ENCODE measurements at places on chromosomes 6 and 20.

GRCh38 chr6:160348223-160349019 is at the start of gene SLC22A3:
TSS of gene SLC22A3 (plus strand) at chr6:160348378. CDS start at chr6:160348420, 42 bp downstream.
- DNase-seq, result no peak

DNA sequence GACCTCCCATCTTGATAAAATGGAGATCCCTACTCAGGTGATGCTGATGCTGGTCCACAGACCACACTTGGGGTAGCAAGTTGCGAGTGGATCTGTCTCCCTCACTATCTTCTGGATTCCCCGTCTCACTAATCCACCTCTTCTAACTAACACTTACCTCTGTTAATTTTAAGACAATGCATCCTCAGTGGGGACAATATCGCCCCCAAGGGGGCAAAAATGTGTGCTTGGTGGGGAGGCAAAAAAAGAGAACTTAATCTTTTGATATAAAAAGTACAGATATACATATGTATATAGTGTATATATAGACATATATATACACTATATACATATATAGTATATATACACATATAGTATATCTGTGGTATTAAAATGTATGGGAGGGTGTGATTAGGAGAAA is 4.3 kb downstream of the LRFN2 start:
- no peak for DNase-seq

DNA sequence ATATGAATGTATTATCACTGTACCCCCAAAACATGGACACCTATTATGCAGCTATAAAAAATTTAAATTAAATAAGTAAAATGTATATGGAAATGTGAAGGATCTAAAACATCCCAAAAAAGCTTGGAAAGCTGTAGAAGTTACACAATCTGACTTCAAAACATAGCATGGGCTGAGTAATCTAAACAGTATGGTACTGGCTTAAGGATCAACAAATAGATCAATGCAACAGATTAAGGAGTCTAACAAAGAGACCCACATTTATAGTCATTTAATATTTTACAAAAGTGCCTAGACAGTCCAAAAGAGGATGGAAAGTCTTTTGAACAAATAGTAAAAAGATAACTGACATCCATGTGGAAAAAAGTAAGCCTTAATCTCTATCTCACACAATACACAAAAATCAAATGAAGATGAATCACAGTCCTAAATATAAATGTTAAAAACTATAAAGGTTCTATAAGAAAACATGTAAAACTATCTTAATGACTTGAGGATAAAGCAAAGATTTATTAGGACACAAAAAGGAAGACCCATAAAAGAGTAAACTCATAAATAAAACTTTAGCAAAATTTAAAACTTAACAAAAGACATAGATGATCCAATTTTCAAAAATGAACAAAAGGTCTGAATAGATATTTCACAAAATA is 46.8 kb downstream of the RANBP9 start:
- no peak for DNase-seq

- DNase-seq, result no peak
Observed at GRCh38 chr6:154382740-154383139, 26.1 kb upstream of the IPCEF1 start.

GRCh38 chr20:34876406-34877282 is at the start of gene ACSS2:
TSS of gene ACSS2 (plus strand) at chr20:34876612. CDS start at chr20:34876646, 34 bp downstream.
- DNase-seq, result peak; percentile 96

GRCh38 chr6:122050242-122050755 is 349.2 kb upstream of the HSF2 start:
- no peak for DNase-seq

DNA sequence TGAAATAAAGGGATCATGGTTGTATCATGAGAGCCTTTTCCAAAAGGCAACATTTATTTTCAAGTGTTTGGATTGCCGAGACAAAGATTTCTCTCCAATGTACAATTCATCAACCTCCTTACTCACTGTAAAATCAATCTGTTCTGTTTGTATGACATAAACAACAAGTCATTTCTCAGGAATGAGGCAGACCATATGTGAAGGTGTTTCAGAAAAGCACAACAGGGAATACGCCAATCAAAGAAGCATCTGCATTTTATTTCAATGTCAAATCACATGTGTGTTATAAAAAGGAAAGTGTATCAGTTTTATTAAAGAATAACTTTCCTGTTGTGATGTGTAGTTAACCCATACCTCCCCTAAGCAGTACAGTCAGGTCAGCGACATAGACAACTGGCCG is 653.7 kb downstream of the TFAP2A start:
- no peak for DNase-seq

GRCh38 chr6:22737331-22737730 is 168.0 kb downstream of the HDGFL1 start:
- no peak for DNase-seq

DNA sequence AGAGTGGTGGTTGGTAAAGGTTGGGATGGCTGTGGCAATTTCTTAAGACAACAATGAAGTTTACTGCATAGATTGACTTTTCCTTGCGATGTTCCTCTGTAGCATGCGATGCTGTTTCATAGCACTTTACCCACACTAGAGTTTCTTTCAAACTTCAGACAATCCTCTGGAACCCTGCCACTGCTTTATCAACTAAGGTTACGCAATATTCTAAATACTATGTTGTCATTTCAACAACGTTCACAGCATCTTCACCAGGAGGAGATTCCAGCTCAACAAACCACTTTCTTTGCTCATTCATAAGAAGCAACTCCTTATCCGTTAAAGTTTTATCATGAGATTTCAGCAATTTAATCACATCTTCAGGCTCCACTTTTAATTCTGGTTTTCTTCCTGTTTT is 161.2 kb upstream of the NRSN1 start:
- no peak for DNase-seq

DNA sequence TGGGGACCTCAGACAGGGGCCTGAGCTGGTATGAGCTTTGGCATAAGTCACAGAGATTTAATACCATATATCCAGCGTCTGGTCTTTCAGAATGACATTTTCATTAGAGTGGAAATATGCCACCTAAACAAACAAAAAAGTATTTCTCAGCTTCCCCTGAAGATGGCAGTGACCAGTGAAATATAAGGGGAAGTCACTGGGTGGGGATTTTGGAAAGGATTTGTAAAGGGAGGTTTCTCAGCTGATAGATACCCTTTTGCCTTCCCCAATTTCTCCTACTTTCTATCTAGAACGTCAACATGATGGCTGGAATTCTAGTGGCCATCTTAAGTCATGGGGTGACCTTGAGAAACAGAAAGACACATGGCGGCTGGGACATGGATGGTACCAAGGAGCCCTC is 137.7 kb upstream of the LRFN2 start:
- no peak for DNase-seq

DNA sequence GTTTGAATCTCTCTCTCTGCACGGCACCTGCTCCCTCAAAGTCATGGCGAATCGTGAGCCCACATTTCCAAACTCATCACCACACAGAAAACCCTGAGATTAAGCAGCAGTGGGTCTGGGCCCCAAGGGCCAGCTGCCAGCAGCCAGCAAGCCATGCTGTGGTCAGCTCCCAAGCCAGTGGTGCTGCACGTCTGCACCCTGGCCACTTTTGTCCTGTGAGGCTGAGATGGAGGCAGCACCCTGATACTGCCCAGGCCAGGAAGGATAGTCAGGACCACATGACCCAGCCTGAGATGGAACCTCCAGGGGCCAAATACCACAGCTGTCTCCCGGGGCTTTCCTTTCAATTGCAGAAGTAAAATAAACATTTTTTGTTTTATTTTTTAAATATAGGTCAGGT is 93.9 kb downstream of the PRND start:
- DNase-seq, result no peak

- no peak for DNase-seq
Observed at GRCh38 chr6:151313066-151313491, 73.3 kb downstream of the AKAP12 start.

GRCh38 chr6:551405-551804 is 105.5 kb downstream of the HUS1B start:
- no peak for DNase-seq

GRCh38 chr20:37344506-37345338 is 1.2 kb upstream of the SRC start:
- DNase-seq, result no peak

DNA sequence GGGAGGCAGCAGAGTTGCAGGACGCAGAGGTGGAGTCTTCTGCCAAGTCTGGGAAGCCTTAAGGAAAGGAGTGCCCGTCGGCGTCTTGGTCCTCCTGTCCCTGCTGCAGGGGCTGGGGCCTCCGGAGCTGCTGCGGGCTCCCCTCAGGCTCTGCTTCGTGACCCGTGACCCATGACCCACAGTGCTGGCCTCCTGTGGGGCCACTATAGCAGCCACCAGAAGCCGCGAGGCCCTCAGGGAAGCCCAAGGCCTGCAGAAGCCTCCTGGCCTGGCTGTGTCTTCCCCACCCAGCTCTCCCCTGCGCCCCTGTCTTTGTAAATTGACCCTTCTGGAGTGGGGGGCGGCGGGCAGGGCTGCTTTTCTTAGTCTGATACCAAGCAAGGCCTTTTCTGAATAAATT is 3.3 kb upstream of the COL9A3 start:
- DNase-seq, result no peak

- DNase-seq, result no peak
Observed at GRCh38 chr20:51218603-51219002, 195.7 kb upstream of the KCNG1 start.

DNA sequence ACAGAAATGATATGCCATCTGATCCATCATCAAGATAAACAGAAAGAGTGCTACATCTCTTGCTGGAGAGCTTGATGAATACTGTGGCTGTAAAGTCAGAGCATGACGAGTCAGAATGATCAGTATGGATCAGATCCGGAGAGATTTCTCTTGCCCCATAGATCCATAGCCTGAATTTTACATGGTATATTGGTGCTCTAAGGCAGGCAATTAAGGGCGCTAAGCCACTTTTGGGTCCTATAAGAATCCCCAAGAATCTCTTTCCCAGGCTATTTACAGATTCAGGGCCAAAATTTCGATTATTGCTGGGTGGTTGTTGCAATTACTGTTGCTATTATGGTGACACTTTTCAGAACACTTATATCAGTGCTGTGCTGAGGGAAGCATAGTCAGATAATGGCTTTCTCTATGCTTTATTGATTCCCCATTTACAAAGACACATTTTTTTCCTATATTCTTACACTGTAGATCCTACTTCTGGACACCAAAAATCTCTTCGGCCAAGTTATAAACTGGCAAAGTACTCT is 94.4 kb downstream of the ADGRB3 start:
- DNase-seq, result no peak

DNA sequence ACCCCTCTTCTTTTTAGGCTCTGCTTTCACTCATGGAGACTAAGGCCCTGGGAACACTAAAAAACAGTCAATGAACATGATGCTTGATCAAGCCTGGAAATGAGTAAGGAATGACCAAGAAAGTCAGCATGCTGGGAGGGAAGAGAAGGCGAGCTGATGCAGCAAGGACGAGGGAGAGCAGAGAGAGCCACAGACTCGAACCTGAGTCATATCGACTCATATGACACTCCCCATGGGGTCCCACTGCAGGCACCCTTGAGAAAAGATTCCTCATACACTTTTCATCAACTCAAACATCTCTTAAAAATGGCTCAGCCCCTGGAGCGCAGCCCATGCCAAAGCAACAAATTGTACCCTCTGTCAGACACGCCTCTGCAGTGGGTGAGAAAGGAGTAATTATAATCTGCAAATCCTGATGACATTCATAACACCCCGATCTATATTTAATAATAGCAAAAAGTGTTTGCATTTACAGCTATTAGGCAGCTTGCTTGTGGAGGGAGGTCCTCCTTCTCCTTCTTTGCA is 127.2 kb downstream of the F13A1 start:
- DNase-seq, result no peak

- DNase-seq, result no peak
Observed at GRCh38 chr6:164856138-164856537, 453.3 kb downstream of the C6orf118 start.

- DNase-seq, result no peak
Observed at GRCh38 chr20:64165866-64166600, 1.8 kb downstream of the MYT1 start.

- no peak for DNase-seq
Observed at GRCh38 chr6:137588472-137588871, 94.3 kb upstream of the OLIG3 start.

DNA sequence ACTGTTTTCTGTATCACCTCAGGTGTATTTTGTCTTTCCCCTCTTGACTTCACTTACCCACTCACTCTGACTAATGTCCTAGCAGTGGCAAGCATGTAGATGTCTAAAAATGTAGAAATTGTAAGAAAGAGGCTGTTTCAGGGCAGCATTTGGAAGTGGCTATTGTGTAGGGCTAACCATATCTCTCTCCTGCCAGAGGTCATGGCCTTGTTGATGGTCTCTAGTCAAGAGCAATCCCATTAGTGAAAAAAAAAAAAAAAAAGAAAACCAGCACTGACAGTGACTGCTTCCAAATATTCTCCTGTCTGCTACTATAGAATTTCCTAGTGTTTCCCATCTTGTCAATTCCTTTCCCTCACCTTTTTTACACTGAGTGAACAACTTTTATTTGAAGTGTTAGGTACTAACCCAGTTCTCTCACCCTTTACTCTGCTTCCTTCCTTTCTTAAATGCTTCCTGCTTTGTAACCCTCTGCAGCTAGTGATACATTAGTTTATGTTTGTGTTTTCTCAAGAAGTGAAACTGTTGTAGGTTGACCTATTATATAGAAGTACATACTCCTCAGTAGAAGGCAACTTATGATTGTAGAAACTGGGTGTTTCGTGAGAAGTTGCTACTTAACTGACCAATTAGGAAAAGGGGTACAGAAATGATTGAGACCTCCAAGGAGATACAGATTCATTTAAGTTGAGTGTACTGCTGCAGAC is 174.1 kb upstream of the PTPRK start:
- no peak for DNase-seq

DNA sequence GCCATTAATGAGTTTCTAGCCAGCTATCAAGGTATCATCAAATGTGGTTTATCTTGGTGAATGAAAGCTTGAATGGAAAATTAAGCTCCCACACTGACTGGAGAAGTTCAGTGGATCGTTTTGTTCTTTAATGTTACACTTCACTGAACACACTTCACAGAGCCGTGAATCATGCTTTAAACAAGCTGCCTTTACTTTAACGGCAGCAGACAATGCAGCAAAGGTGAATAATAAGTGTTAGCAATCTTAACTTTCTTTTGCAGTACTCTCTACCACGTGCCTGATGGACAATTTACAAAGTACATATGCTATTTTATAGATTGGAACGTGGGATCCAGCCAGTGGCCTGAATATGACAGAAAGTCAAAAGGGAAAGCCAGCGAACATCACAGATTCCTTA is 424.5 kb downstream of the GRIK2 start:
- DNase-seq, result no peak

GRCh38 chr6:23477586-23477985 is 648.4 kb upstream of the NRSN1 start:
- DNase-seq, result no peak

GRCh38 chr6:110456694-110457093 is 19.7 kb downstream of the SLC22A16 start:
- DNase-seq, result no peak
